ENCODE measurements at places on chromosomes 2 and 18.

GRCh38 chr18:25563346-25563745, 211.4 kb upstream of the ZNF521 start:
- no peak for DNase-seq

DNA sequence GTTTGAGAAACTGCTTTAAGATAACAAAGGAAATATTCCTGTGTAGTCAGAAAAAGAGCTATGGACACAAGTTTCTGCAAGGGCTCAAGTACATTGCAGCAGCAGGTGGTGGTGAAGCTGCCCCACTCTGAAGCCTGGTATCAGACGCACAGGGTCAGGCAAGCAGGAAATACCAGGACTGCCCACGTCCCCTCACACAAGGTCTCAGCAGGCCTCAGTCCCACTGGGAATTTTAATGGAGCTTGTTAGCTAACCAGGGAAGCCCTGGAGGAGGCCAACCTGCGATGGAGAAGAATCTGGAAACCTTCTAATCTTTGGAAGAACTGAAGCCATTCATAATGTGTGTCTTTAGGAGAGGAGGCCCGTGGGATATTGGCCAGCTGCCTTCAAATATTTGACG, 168.3 kb downstream of the UXS1 start:
- no peak for DNase-seq

DNA sequence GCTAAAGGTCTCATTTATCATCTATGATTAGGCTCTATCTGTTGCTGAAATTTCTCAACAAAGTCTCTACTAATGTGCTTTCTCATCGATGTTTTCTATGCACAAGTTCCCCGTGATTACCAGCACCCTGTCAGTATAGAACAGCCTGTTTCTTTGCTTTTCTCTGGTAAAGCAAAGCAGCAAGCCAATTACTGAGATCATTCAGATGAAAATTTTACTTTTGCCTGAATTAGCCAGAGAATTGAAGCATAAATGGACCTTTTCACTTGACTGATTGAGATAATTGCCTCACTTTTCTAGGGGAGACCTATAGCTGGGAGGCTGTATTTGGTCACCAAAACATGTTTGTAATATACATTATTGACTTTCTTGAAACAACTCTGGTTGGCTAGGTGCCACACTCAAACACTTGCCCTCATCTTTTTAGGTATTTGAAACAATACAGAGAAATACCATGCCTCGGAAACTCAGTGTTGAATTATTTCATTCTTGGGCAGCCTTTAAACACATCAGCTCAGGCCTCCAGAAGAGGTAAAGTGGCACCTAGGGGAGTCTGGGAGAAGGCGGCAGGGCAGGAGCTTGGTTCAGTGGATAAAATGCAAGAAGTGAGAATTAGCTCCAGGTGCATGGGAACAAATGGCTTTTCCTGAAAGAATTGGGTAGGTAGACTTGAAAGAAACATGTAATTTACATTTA, 96.2 kb downstream of the GALNT3 start:
- no peak for DNase-seq

DNA sequence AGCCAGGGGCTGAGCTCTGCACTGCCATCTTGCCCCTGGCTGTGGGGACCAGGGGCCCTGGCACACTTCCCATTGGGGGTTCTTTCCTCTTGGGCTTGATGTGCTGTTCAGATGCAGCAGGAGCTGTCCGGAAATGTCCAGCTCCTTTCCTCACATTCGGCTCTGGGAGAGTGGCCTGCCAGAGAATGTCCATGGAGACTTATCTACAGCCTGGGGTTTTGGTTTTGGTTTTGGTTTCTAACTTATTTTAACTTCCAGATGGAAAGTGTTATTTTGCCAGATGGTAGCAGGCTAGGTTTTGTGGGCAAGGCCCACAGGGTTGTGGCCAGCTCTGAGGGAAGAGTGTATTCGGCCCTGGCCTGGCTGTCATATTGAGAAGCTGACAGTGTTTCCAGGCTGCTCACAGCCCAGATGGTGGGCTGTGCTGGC, 177.3 kb downstream of the ANKRD30B start:
- DNase-seq: no peak

DNA sequence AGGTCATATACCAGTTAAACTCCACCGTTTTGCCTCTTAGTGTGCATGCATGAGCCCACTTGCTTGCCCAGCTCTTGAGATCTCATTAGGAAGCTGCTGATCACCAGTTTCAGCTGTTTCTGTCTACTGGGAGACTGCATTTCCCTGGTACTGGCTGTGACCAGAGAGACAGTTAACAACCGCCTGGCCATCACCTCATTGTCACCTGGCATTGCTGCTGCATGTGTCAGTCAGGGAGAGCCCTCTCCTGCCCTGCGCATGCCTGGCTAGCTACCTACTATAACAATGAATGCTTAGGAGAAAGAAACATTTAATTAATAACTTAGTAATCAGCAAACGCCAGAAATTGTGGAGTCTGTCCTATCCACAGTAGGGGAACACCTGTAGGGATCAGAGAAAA, 265.8 kb upstream of the CYRIA start:
- no peak for DNase-seq

DNA sequence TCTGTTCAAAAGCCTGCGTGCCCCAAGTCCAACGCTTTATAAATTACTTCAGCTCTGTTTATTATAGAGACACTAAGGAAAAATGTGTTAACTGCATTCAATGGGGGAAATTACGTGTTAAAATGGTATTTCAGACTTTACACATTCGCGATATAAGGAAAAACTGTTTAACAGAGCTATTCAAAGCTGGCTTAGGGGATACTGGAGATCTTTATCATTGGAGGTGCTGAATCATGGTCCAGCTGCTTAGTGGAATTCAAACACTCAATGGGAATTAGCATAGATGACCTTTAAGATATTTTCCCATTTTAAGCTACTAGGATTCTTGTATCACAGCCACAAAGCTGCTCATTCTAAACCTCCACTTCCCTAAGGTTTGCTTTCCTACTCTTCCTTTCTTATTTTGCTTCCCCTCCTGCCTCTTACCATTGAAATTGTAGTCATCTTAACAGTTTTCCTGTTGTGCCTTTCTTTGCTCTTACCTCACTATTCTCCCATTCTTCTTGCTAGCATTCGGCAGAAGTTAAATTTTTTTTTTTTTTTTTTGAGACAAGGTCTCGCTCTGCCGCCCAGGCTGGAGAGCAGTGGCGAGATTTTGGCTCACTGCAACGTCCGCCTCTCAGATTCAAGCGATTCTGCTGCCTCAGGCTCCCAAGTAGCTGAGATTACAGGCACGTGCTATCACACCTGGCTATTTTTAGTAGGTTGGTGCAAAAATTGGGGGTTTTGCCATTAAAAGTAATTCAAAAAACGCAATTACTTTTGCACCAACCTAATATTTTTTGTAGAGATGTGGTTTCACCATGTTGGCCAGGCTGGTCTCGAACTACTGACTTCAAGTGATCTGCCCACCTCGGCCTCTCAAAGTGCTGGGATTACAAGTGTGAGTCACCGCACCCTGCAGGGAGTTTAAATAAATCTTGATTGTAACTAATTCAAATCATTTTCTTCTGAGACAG, 6.5 kb downstream of the SULT6B1 start:
- no peak for DNase-seq
